ENCODE measurements at places on chromosomes 5 and 9.

- no peak for DNase-seq
Measured at GRCh38 chr5:138979684-138980280, 104.6 kb upstream of the LRRTM2 start.

DNA sequence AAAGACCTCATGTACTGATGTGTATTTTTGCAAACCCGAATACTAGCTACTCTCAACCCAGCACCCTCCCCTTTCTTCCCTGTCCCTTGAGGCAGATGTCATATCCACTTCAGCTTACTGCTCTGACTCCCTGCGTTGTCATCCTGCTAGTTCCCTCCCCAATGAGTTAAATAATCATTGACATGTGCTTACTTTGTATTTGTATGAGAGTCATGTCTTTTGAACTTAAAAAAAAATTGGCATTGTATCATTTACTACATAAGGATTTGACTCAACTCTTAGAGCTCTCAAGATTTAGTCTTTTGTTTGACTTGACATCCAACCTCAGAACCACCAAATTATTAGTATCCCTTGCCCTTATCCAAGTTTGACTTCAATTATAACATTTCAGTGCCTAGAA lies 219.7 kb upstream of the TUT7 start:
- no peak for DNase-seq

DNA sequence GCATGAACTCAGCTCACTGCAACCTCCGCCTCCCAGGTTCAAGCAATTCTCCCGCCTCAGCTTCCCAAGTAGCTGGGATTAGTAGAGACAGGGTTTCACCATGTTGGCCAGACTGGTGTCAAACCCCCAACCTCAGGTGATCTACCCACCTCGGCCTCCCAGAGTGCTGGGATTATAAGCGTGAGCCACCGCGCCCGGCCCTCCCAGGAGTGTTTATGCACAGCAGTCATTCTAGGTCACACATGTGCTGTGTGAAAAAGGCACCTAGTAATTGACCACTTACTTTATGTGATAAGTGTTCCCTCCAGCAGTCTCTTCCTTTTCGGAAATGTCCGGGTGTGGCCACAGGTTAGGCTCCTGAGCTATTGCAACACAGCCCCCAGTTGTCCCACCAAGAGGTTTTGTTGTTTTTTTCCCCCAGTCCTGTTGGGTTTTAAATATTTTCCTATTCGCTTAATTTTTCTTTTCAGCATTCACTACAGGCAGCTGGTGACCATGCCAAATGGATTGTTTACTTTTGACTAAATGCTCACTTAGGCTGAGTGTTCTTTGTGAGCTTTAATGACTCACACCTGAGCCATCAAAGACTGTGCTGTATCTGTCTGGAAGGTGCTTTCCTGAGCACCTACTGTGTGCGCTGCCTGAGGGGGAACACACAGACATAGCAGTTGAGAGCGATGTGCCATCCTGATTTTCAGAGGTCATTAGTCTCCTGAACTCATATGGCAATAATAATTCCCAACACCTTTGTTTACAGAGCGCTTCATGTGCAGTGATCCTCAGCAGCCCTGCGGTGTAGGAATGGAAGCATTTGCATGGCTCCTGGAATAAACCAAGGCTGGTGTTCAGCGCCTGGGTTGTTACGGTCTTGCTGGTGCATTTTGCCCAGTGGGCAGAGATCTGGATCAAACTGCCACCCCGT lies 94.3 kb downstream of the MVB12B start:
- no peak for DNase-seq

DNA sequence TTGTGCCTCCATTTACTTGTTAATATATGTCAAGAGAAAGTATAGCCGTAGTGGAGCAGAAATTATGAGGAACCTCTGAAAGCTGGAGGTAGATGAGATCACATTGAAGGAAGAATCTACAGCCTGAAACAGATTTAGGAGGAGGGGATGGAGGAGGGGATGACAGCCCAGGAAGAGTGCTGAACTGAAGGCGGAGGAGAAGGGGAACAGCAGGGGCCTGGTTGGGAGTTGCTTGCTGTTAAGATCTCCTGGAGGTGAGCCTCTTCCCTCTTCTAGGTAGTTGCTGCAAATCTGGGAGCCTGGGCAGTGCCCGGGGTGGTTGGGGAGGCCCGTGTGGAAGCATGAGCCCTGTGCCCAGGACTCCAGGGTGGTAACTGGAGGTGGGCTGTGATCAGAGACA lies 111.8 kb upstream of the SEMA6A start:
- DNase-seq, result no peak

- no peak for DNase-seq
Measured at GRCh38 chr9:34400686-34401602, 24.2 kb upstream of the MYORG start.

DNA sequence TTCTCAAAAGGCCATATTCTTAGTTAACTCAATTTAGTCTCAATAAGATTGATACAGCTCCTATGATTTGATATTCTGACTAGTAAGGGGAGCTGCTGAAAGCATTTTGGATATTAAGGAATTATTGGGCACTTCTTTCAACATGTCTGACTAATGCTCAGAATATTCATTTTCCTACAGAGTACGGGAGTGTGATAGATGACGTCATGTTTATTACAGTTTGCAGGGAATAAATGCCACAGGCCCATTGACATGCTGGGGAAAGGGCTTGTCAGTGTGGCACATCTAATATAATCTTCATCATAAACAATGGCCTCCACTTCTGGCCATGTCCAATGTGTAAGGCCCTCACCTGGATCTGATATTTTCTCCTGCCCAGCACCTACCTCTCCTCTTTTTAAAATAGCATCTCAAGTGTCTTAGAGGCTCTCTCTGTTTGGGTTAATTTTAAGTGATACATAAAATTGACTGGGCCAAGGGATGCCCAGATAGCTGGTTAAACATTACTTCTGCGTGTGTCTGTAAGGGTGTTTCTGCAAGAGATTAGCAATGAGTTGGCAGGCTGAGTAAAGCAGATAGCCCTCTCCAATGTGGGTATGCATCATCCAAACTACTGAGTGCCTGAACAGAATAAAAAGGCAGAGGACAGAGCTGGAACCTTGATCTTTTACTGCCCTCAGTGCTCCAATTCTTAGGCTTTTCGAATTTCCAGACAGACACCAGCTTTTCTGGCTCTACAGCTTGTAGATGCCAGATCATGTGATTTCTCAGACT lies 99.3 kb downstream of the SLC24A2 start:
- DNase-seq, result no peak

Measured in stimulated activated CD8-positive, alpha-beta memory T cell treated with anti-CD3 and anti-CD28 coated beads, Interleukin-7, amount 100 ng/mL, for 24 hours (primary cell).